ENCODE measurements at places on chromosomes 2 and 18.

DNA sequence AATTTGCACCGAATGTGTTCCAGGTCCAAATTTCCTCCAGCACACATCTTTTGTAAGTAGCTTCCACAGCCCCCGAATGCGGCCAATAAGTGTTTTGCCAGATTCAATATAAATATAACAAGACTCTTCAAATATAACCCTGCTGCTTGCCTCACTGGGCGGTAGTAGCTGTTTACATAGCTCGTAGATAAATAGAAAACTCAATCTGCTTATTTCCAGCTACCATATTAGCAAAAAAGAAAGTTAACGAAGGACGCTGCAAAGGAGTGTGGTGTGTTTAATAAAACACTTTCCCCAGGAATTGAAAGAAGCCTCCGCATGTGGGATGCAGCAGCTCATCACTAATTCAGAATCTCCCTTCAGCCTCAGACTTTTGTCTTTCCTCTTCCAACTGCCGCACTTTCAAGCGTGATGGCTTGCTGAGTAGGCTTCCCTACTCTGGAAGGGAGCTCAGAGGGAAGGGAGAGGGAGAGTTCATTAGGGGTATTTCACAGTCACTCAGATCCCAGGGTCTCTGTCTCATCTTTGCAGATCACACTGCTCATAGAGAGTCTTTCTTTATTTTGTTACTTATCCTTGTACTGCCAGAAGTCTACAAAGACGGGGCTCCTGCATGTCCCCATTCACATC, 367.0 kb downstream of the RND3 start:
- no peak for DNase-seq

GRCh38 chr2:132911726-132912724, 242.0 kb upstream of the LYPD1 start:
- DNase-seq, result no peak

DNA sequence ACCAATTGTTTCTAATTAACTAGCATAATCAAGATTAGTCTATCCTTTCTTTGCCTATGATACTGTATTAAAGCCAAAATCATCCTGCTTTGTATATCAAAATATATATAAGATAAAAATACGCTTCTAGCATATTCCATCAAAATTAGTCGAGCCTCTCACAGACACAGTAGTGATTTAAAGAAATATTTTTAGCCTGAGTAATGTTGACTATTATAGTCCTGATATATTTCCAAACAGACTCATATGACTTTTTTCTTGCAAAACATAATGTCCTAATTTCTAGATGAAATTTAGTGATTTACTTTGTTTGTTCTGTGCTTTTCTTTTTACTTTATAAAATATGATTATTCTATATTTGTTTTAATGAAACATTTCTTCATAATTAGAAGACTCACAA, 30.9 kb downstream of the FAP start:
- DNase-seq, result no peak

- no peak for DNase-seq
These were observed at the start of gene PXDN for GRCh38 chr2:1744446-1745170. Gene PXDN, minus strand, starts transcription at chr2:1744515. Its CDS starts 60 bp downstream, at chr2:1744455.

- DNase-seq, result no peak
These were observed 583 bp upstream of the KLHL30 start for GRCh38 chr2:238137885-238138284.

- no peak for DNase-seq
These were observed 3.0 kb upstream of the IL1RN start for GRCh38 chr2:113124181-113124961.

DNA sequence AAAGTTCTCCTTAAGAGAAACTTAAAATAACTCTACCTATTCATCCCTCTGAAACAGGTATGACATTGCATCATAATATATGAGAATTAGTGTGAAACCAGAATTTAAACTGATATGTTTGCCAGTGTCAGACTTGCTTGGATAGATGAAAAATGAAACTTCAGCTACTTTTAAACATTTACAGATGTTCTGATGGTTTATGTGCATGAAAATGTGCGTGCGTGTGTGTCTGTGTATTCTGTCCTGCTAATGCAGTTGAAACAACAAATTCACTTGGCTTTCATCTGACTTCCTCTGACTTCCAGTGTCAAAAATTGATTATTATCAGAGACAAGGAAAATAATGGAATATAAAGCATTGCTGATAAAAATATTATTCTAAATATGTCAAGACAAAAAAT, 719.4 kb downstream of the LRP1B start:
- no peak for DNase-seq

GRCh38 chr2:75025633-75026380, 67.4 kb downstream of the POLE4 start:
- no peak for DNase-seq

DNA sequence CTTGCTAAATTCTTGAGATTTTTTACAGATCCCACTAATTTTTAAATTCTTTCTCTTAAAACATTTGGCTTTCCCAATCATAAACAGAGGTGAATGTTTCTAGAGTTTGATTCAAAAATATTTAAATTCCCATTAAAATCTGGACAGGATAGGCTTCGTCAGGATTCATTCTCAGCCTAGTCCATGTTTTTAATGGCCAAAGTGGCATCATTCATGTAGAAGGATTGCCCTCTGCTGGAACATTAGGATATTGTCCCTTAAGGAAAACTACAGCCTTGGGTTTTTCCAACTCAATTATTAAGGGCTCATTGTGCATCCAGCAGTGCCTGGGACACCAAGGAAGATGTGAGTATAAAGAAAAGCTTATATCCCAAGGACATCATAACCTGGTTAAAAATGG, 71.7 kb downstream of the TPGS2 start:
- DNase-seq, result no peak

DNA sequence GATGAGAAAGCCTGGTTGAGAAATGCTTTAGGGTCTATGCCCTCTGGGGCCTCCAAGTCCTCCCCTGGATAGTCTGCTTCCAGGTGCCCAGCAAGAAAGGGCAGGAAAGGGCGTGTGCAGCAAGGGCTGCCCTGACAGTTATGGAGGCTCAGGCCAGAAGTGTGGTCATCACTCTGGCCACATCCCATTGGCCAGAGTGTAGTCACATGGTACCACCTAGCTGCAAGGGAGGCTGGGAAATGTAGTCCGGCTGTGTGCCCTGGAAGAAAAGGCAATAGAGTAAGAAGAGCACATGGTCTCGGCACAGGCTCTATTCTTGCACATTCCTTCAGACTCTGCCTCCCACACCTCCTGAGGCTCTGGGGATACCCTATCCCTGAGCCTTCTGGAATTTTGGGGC, 35.7 kb downstream of the ODC1 start:
- DNase-seq, result no peak
